ENCODE measurements at places on chromosomes 2 and 18.

- DNase-seq = no peak
Measured at GRCh38 chr2:119647440-119648169, 31.4 kb upstream of the TMEM177 start.

GRCh38 chr2:241410739-241411176 is 54.7 kb downstream of the FARP2 start:
- DNase-seq = no peak

GRCh38 chr2:21251216-21251980 is 127.6 kb downstream of the TDRD15 start:
- DNase-seq = no peak

DNA sequence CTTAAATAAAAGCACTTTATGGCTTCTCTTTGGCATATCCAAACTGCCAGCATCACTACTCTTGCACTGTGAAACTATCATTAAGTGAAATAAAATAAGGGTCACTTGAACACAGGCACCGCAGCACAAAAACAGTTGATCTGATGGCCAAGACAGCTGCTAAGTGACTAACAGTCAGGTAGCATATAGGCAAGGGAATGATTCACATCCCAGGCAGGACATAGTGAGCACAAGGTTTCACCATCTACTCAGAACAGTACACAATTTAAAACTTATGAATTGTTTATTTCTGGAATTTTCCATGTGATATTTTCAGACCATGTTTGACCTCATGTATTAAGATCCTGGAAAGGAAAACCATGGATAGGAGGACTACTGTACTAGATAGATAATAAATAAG is 214.2 kb downstream of the MREG start:
- no peak for DNase-seq

GRCh38 chr2:204313256-204313655 is 232.0 kb upstream of the PARD3B start:
- no peak for DNase-seq

GRCh38 chr2:214244847-214245246 is 166.0 kb upstream of the VWC2L start:
- no peak for DNase-seq

DNA sequence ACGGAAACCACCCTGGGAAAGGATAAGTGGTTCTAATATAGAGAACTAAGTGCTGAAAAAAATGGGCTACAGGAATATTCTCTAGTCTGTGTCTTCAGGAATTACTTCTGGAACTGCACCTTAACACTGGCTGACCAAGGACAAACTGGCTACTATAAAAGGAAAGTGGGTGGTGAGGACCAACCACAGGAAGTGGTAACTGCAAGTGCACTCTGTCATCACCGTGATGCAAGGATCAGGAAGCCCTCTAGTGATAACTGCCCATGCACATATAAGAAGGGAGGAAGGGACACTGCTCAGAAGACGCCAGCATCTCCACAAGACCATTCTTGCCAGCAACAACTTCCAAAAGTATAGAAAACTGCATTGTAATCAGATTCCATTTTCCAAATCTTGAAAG is 424.4 kb upstream of the RGPD4 start:
- DNase-seq = no peak

- no peak for DNase-seq
Measured at GRCh38 chr2:75533135-75533534, 27.6 kb downstream of the EVA1A start.

All from stimulated activated naive CD8-positive, alpha-beta T cell treated with anti-CD3 and anti-CD28 coated beads, Interleukin-15, amount 100 ng/mL, for 72 hours (primary cell).